ENCODE measurements at places on chromosomes 16 and 17.
A peak's percentile ranks its signal among the peaks of the same experiment; 100 is the strongest.

- no peak for DNase-seq
Measured at GRCh38 chr17:29705386-29705785, 82.7 kb upstream of the CORO6 start.

DNA sequence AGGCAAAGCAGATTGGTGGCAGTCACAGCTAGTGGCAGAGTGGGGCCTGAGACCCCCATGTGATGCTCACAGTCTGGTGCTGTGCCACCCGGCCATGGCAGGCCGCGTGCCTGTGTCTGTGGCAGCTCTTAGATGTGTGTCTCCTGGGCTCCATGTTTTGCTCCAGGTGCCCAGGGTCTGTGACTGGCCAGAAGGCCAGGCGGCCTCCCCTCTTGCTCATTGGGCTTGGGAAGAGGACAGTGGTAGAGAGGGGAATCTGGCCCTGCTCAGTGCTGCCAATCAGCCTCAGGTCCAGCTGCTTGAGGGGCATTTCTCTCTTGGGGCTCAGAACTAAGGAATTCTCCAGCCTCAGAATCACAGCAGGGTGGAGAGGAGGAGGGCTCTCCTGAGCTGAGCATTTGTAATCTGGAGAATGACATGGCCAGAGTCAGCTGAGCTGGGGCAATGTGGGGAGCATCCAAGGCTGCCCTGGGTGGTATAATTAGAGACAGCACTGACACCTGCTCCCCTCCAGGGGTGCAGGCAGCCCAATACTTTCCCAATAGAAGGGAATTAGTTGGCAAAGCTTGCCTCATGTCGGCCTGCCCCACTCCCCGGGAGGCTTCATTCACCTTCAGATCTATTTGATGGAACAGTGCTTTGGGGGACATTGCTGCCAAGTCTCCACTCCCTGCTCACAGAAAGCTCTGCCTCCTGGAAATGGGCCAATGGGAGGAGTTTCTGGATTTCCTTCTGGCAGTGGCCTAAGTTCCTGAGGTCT, 2.7 kb upstream of the LASP1NB start:
- DNase-seq: peak; percentile 57

- peak; percentile 68 for DNase-seq
Measured at GRCh38 chr17:59330053-59330942, 1.2 kb upstream of the YPEL2 start.

DNA sequence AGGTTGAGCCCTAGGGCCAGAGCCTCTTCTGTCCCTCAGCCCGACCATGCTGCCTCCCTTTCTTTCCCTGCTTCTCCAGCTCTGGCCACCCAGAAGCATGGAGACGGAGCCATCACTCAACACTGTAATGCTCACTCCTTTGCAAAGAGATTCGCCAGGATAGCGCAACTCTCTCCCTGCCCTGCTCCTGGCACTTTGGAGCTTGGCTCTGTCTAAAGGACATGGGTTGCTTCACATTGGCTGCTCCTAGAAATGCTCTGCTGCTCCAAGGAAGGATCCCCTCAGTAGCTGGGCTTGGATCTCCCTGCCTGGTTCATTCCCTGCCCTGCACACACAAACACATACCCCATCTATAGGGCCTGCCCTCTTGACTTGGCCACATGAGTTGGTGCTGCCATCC, 76.0 kb downstream of the CLEC16A start:
- DNase-seq: no peak

GRCh38 chr17:80673152-80673920, 128.7 kb downstream of the RPTOR start:
- DNase-seq: peak; percentile 81

DNA sequence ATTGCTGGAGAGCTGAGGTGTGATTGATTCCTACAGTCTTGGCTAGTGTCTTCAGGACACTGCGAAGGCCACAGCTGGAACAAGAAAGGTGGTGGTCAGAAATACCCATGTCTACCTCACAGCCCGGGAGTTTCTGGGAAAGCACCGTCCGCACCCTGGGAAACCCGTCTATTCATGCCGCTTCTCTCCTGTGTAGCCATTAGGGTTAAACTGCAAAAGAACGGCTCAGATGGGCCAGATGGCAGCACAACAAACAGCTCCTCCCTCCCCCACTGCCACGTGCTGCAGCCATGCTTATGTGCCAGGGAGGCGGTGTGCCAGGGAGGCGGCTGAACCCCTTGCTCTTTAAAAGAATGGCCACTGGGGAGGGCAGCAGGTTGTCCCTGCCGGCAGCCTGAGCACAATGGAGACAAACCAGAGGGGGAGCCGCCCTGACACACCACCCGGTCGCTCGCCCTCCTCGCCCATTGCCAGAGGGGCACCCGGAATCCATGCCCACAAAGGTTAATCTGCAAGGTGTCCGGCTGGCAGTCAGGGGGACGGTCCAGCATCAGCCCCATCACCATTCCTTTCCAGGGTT, 65.2 kb downstream of the CYTH1 start:
- DNase-seq: no peak

- no peak for DNase-seq
Measured at GRCh38 chr16:78916928-78917545, 683.5 kb downstream of the MAF start.

DNA sequence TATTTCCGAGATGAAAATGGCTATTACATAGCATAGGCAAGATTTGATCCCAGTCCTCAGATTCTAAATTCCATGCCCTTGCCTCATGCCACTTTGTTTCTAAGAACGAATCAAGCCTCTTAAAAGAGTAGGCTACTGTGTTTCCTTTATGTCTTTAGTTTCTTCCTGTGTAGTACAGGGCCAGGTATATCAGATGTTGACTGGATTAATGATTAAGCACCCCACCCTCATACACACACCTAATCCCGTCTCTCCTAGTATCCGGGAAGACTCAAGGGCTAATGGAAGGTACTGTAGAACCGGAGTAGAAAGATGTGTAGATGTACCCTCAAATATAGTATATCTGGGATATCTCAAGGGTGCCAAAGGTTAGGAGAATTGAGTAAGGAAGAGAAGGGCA, 6.7 kb downstream of the TOM1L1 start:
- DNase-seq: no peak

- DNase-seq: peak; percentile 71
Measured at GRCh38 chr17:50396261-50397110, 837 bp downstream of the LRRC59 start.

DNA sequence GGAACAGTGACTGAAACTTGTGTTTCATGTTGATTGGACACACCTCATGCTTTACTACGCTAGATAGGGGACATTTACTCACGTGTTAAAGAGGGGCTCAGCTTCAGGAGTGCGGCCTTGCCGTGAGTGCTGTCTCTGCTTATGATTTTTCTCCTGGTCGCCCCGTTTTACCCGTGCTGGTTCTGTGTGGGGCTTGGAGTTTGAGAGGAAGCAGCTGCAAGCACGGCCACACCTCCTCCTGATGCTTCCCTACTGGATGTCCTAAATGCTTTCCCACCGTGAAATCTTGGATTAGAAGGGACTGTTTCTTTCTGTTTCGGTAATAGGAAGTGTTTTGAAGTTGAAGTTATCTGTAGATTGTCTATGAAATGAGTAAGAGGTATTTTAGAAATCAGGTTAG, 54.0 kb upstream of the ZNF750 start:
- DNase-seq: no peak

GRCh38 chr16:67271446-67271845, 7.9 kb upstream of the PLEKHG4 start:
- DNase-seq: no peak

DNA sequence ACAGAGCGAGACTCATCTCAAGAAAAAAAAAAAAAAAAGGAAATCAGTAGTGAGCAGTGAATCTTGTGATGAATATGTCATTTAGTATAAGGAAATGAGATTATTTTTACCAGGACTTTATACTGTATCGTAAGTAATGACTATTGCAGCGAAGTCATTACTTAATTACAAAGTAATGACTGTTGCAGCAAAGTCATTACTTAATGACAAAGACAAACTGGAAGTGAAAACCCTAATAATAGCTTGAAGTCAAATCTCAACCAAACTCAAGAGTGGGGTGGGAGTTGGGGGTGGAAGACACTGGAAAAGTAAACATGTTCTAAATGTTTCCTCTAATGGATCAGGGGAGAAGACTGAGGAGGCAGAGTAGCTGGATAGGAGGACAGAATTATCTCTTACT, 76.5 kb downstream of the ARHGAP44 start:
- DNase-seq: peak; percentile 9

GRCh38 chr16:54193665-54194333, 92.8 kb downstream of the IRX3 start:
- peak; percentile 80 for DNase-seq

DNA sequence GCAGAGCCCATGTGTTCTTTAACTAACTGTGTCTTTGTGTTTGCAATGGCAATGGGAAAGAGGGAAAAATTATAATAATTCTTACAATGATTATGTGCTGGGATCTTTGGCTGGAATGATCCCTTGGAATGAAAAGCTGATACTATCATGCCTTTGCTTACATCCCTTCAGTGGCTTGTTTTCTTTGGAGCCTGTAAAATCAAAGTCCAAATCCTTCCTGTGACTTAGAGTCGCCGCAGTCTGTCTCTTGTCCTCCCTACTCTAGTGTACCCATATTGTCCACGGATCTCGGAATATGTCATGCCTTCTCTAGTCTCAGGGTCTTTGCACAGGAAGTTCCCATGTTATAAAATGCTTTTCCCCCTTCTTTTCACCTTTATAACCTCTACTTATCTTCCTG, 111.7 kb upstream of the MAF start:
- no peak for DNase-seq

DNA sequence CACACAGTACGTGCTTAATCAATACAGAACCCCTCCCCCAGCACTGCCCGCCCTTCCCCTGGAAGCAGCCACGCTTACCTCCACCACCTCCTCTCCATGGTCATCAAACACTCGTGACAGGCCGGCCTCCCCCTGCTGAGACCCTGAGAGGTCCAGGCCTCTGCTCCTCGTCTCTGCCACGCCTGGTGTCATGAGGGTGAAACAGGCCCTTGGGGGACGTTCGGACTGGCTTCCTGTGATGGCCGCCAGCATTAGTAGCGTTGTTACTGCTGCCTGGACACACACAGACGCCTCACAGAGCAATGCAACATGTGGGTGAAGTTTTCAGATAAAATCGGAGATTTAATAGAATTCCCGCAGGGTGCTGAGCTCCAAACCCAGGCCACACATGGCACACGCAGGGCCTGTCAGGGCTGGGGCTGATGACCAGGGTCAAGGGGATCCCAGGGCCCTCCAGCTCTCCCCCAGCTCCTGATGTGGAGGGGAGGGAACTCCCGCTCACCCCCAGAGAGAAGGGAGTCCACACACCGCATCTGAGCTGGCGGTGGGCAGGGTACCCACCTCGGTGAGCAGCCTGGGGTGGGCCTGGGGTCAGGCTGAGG, 15.9 kb upstream of the SLC38A10 start:
- DNase-seq: no peak

GRCh38 chr17:1941272-1942065, 83.7 kb downstream of the RTN4RL1 start:
- DNase-seq: no peak

DNA sequence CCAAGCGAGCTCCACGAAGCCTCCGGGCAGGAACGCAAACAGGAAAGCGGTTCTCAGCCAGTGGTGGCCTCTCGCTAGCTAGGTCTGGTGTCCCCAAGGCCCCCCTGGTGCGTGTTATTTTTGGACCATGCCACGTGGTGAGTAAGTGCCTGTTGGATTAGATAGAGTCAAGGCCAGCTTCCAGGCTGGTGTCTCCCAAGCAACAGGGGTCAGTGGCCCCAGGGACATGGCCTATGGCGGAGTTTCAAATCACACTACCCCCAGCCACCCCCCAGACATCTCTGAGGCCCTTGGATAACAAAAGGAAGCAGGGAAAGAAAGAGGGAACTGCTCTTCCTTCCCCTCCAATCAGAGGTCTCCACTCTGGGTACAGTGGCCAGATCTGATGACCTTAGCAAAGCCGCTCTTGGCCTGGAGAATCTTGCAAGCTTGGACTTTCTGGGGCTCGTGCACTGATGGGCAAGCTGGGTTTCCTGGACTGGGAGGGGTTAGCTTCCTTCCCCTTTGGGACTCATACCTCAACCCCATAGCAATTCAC, 58.2 kb downstream of the MAF start:
- DNase-seq: no peak

DNA sequence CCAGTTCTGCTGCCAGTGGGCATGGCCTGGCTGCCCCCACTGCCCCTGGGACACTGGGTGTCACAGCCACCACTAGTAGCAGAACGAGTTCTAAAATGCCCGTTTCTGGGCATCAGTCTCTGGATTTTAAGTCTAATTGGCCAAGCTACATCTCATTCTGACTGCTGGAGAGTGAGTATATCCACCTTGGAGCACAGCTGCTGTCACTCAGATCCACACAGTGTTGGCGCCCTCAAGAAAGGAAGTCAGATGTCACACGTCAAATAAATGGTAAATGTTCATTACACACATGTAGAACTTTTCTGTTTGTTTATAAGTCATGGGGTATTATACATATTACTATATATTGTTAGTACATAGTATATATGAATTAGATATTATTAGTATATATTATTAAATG, 19.4 kb downstream of the GNGT2 start:
- no peak for DNase-seq

DNA sequence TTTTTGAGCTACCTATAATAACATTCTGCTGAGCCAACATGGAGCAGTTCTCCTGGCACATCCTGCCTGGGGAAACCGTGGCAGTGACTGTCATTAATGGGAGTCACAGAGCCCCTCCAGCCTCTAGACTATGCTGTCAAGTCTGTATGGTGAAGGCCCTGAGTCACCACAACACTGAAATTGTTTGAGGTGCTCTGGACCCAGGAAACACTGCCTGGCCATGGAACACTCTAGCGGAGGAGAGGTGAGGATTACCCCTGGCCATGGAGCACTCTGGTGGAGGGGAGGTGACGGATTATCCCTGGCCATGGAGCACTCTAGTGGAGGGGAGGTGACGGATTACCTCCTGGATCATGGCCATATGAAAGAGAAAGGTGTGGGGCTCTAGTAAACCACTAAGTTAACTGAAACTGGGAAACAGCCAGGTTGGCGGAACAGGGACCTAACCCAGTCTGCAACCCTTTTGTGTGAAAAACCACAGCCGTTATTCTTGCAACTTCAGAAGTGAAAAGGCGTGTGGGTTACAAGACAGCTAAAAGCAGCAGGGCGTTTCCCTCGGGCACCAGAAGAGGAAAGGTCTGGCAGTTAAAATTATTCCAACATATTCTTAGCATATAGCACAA, 156.7 kb downstream of the KCNJ12 start:
- DNase-seq: no peak

- DNase-seq: peak; percentile 89
Measured at GRCh38 chr16:30535777-30536190, 1.1 kb upstream of the ZNF747 start.

- no peak for DNase-seq
Measured at GRCh38 chr16:57345021-57345420, 13.6 kb upstream of the CCL22 start.

- DNase-seq: no peak
Measured at GRCh38 chr16:81796035-81796434, 16.9 kb downstream of the PLCG2 start.

GRCh38 chr16:65896448-65897153, 469.9 kb upstream of the CDH5 start:
- no peak for DNase-seq

All from activated CD4-positive, alpha-beta T cell treated with anti-CD3 and anti-CD28 coated beads, Interleukin-2, amount 10 ng/mL, durations not matched to agents 24 days and 14 days (primary cell).